ENCODE measurements at places on chromosomes 6 and 20.

DNA sequence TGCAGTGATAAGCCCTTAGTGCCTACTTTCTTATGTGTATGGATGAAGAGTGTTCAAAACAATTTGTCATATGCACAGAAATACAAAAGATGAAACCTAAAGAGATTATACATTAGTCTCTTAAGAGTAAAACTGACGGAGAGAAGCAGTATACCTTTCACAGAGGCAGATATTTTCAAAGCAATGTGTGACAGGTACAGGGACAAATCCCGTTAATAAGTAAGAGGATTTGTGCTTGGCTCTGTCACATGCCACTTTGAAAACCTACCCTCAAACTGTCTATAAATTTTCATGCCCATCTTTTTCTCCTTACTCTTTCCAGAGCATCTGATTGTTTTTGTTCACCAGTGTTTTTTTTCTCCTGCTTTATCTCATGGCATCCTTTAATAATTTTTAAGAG is 741.3 kb upstream of the MMS22L start:
- no peak for DNase-seq

- DNase-seq, result no peak
Measured at GRCh38 chr6:44131892-44132291, 4.5 kb downstream of the TMEM63B start.

DNA sequence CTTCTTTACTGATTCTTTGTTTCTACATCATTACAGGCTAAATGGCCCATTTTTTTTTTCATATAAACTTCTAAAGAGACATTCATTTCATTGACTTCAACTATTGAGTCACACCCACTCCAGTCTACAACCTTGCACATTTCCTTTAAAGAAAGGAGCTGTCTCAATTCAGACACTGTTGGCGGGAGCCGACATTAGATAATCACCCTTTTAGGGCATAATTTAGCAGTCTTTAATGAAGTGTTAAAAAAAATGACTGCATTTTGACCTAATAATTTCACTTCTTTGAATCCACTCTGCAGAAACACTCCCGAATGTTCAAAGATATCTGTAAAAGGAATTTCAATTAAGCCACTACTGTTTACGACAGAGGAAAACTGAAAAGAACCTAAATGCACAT is 1.5 kb downstream of the EPM2A start:
- peak; percentile 7 for DNase-seq

- peak; percentile 41 for DNase-seq
Measured at GRCh38 chr20:34473262-34473883, 42.8 kb upstream of the DYNLRB1 start.

- DNase-seq, result no peak
Measured at GRCh38 chr20:6007094-6007528, 46.7 kb downstream of the LRRN4 start.

DNA sequence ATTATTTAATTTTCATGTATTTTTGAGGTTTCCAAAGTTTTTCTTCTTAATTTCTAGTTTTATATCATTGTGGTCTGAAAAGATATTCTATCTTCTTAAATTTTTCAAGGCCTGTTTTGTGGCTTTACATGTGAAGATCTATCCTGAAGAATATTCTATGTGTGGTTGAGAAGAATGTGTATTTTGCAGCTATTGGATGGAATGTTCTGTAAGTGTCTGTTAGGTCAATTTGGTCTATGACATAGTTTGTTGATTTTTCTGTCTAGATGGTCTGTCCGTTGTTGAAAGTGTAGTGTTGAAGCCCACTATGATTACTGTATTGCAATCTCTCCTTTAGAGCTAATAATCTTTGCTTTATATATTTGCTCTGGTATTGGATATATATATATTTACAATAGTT is 125.7 kb downstream of the CRYBG1 start:
- no peak for DNase-seq

DNA sequence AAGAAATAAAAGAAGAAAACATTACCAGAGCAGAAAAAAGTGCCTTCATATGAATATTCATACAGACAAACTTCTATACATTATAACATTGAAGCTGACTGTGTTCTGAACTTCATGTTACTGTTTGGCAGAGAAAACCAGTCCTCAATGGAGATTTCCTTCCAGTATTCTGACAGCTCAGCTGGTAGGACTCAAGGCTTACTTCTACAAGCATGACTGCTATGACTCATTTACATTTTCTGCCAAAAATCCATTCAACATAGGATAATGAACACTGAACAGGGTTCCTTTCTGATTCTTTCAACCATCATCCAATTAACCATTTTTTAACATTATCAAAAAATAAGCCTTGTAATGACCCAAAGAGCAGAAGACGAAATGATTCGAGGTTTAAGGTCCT is 25.4 kb downstream of the COL9A1 start:
- no peak for DNase-seq

- no peak for DNase-seq
Measured at GRCh38 chr6:137734005-137734874, 132.8 kb upstream of the TNFAIP3 start.

- DNase-seq, result no peak
Measured at GRCh38 chr20:4606051-4606450, 115.7 kb upstream of the PRND start.

DNA sequence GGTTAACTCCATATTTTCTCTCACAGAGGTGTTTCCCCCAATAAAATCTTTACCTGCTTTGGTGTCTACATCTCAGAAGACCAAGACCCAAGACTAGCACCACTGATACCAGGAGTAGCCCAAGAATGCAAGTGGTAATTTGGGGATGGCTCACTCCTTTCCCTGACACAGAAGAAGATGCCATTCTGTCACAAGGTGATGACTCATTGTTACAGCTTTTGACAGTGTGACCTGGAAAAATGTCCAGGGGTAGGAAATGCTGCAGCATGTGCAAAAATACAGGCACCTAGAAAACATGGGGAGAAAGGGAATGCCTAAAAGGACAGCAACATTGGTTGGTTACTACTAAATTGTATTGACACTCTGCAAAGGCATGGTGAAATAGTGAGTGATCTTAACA is 254.0 kb upstream of the GJE1 start:
- no peak for DNase-seq

DNA sequence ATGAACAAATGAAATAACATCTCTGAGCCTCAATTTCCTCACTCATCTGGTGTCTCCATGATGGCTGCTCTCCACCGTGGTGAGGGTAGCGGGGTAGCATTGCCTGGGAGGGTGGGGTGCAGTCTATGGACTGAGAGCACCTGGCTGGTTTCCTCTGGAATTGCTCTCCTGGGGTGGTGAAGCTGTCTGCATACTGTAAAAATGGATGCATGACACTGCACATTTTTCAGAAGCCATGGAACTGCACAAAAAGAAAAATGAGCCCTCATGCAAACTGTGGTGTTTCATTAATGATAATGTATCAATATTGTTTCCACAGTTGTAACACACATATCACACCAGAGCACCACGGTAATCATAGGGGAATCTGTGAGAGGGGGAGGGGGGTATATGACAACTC is 12.1 kb upstream of the ITPR3 start:
- no peak for DNase-seq

DNA sequence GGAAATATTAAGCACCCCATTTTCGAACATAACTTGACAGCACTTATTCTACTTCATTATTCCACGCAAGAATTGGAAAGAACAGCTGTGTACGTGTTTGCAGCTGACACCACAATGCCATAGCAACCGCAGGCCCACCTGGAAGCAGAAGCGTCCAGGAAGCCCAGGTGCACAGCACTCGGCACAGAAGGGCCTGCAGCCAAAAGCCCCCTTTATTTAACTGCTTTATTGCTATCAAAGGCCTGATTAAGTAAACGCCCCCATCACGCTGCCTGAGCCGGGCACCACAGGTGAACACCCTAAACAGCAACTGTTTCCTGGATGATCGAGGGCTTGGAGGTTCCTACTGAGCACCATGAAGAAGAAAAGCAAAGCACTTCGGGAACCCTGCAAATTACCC is 6.3 kb downstream of the TAF4 start:
- no peak for DNase-seq

DNA sequence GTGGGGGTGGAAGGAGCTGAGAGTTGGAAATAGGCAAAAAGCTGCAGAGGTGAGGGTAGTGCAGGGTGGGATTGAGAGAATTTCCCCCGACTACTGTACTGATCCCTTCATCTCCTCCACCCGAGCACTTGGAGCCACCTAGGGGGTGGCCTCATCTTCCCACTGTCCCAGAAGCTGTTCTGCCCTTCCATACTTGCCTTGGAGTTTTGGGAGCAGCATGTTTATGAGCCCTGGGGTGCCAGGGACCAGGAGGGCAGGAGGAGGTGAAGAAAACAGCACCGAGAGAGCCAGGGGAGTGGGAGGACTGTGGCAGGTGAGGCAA is 34.0 kb upstream of the HLA-A start:
- DNase-seq, result no peak

- no peak for DNase-seq
Measured at GRCh38 chr20:55561259-55561658, 444.1 kb downstream of the CBLN4 start.

DNA sequence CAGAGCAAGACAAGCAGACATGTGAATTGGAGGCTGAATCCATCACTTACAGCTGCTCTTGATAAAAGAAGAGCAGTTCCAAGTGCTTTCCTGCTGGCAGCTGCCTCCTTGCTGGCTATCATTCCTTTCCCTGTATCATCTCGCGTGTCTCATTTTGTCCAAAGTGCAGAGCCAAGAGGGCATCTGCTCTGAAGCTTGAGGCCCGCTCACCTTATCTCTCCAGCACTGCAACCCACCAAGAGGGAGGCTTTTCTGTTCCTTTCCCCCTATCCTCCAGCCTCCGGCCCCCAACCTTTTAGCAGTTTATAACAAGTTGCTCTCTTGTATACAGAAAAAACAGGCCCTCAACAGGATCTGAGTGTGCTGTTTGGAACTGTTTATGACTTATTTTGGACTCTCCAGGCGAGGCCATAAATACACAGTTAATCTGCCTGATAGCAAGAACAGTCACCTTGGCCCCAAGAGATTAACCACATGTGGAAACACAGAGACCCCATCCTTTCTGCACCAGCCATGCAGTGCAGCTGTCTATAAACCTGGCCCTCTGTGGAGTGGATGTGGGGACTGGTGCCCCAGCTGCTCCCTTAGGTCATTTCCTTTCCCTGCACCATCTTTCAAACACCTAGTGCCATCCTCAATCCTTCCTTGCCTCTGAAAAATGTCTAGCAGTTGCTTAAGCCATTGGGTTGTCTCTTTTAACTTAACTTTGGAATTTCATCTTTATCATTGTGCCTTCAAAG is 172.5 kb upstream of the FERMT1 start:
- no peak for DNase-seq

GRCh38 chr20:10596710-10597121 is 77.1 kb downstream of the JAG1 start:
- no peak for DNase-seq

DNA sequence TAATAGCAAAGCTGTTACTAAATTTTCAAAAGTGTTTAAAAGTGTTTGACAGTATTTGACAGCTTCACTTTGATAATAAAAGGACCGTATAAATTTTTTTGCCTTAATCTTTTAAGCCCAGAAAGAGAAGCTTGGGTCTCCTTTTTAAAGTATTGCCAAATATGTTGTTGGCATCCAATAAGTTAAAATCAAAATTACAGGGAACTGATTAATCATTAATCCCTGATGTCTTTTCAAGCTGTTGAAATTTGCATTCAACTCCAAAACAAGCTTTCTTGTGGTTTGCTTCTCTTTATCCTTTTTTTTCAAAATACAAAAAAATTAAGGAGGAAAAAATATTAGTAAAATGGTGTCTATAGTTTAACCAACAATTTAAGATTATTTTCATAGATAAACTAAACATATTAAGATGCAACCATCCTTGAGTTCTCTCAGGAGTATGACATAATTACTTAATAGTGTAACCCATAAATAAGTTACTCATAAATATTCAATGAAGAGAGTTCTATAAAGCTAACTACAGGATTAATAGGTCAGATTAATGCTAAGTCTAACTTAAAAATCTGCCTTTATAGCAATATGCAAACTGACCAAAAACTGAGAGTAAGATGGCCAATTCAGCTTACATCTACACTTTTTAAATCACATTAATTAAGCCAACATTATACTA is 27.0 kb upstream of the CALHM6 start:
- no peak for DNase-seq

DNA sequence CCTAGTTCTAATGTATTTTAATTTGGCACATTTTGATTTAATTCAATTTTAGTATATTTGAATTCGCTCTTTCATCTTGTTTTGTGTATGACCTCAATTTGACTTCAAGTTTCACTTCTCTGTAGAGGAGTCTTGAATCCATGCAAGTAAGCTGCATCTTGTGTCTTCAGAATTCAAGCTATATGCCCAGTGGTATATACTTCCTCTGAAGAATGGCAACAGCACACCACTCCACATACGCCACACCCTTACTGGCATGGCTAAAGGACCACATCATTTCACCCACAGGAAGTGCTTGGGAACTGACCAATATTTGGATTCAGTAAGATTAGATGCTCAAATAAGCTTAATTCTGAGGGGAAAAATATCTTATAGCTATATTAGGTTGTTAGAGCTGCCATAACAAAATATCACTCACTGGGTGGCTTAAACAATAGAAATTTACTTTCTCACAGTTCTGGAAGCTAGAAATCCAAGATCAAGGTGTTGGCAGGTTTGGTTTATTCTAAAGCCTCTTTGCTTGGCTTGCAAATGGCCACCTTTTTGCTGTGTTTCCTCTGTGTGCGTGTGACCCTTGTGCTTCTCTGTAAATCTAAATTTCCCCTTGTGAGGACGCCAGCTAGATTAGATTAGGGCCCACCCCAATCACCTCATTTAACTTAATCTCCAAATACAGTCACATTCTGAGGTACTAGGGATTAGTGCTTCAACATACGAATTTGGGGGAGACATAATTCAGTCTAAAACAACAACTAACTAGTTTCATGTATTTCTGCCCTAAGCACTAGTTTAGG is 2.8 kb upstream of the ASF1A start:
- no peak for DNase-seq

Measured in putamen (tissue), 1 donor.